ENCODE measurements at places on chromosomes 1 and 21.
A peak's percentile ranks its signal among the peaks of the same experiment; 100 is the strongest.

DNA sequence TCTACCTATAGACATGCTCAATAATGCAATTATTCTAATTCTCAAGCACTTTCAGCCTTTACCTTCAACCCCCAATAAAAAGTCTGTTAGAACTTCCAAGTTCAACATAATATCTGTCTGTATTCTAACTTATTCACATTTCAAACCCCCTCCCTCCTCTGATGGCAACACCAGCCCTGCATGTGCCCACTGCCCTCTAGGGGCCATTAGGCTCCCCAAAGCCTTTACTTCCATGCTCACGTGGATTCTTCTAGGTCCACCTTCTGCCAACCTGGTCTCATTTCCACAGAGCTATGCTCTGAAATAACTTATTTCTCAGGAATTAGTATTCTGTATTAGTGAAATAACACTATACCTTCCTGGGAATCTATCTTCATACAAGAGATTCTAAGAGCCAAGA lies 22.2 kb upstream of the KPRP start:
- no peak for DNase-seq

DNA sequence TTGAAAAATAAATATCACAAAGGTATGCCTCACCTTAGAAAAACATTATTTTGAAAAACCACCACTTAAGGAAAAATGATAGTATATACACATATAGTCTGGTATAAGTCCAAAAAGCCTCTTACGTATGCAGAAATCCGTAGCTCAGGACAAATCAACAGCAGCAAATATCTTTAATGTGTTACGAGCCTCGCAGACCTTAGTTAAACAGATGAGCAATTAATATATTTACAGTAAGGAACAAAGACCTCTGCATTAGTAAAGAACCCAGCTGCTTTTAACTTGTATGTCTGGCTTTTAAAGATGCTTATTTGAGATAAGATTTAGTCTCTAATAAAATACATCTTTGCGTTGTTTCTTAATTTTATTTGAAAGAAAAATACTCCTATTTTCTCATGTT lies 79.9 kb upstream of the CHRM3 start:
- DNase-seq, result no peak

DNA sequence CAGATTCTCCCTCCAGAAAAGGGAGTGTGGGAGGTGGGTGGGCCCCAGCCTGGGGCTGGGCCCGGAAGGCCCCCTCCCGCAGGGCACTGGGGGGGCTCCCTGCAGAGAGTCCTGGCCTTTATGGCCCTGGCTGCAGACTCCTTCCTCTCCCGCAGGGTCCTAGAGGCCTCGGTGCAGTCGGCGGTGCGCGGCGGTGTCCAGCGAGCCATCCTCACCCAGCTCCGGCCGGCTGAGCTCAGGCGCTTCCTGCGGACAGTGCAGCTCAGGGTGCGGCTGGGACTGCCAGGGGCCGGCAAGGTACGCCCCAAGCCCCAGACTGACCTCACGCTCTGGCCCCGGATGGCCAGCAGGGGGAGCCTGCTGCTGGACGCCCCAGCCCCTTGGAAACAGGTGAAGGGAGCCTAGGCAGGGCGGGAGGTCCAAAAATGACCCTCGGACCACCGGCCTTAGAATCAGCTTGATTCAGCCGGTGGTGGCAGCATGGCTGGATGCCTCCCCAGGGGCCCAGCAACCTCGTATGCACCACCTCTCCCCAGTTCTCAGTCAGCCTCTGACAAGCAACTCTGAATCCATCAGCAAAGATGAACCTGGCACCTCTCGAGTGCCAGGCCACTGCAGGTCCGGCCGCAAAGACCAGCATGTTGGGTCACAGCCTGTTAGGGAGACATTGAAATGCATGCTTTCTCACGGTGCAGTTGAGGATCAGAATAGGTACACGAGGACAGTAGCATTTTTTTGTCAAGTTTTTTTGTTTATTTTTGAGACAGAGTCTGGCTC lies 20.6 kb downstream of the MTHFR start:
- DNase-seq, result peak; percentile 37

GRCh38 chr1:23485002-23485332 lies 988 bp upstream of the ASAP3 start:
- DNase-seq, result no peak

DNA sequence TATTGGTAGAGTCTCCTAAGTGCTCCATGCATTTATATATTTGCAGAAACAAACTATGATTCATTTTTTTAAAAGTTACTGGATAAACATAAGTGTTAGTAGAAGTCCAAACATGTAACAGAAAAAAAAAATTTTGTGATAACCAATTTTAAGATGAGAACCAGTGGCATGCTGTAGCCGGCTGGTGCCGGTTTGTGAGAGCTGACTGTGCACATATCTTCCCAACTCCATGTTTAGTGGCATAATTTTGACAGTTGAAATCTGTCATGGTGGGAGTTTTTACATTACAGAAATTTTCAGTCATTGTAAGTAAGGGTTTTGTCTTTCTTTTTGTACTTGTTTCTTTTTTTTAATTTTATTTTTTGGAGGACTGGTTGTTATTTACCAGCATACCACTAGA lies 141.2 kb downstream of the TTLL7 start:
- DNase-seq, result no peak

- no peak for DNase-seq
These were observed 187.7 kb upstream of the SGIP1 start for GRCh38 chr1:66346057-66346795.

- DNase-seq, result no peak
These were observed 160.5 kb downstream of the CDC7 start for GRCh38 chr1:91661121-91661520.

GRCh38 chr1:202836623-202837403 lies 26.1 kb downstream of the PCAT6 start:
- DNase-seq, result no peak

GRCh38 chr1:145705622-145706021 lies 1.5 kb downstream of the PDZK1 start:
- no peak for DNase-seq

- DNase-seq, result peak; percentile 22
These were observed 785.1 kb downstream of the LTN1 start for GRCh38 chr21:28207436-28208173.

GRCh38 chr1:180188091-180188506 lies 33.4 kb downstream of the QSOX1 start:
- peak; percentile 55 for DNase-seq

- DNase-seq, result no peak
These were observed 15.8 kb downstream of the INPP5B start for GRCh38 chr1:37931102-37931360.

DNA sequence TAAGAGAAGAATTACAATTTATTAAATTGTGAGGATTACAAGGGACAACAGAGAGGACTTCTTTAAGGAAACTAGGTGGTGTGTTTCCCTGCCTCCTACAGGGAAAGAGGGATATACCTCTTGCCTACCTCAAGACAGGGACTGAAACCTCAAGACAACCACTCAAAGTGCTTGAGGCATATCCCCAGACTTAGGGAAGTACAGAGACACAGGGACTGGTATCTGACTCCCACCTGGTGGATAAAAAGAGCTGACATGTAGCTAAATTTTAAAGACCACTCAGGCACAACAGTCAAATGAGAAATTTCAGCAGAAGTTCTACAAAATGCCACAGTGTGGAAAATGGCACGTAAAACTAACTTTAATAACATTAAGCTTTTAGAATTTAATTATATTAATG lies 21.3 kb downstream of the DENND2C start:
- no peak for DNase-seq

GRCh38 chr1:171472183-171472647 lies 13.1 kb upstream of the PRRC2C start:
- DNase-seq, result no peak

GRCh38 chr1:207097871-207098324 lies 6.1 kb upstream of the C4BPA start:
- no peak for DNase-seq
